ENCODE measurements at places on chromosomes 6 and 20.
A peak's percentile ranks its signal among the peaks of the same experiment; 100 is the strongest.

GRCh38 chr6:93676581-93676980 is 257.2 kb upstream of the EPHA7 start:
- DNase-seq, result no peak

GRCh38 chr20:31488115-31488514 is 13.0 kb downstream of the REM1 start:
- no peak for DNase-seq

GRCh38 chr20:819680-820322 is 13.7 kb upstream of the FAM110A start:
- DNase-seq, result no peak

- DNase-seq, result no peak
These were observed 43.5 kb downstream of the HFE start for GRCh38 chr6:26130581-26131249.

DNA sequence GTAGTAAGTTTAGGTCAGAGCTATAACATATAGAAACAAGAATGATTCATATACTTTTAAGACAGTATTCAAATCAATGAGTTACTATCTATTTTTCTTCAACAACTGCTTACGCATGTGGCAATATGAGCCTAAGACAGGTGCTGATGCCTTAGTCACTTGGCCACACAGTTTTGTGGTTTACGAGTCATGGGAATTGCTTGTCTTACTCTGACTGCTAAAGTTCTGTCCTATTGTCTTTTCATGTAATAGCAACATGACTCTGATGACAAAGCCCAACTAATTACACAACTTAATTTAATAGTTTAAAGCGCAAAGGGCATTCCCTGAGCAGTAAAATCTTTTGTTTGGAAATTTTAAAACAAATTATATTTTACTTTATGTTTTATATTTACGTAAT is 159.3 kb upstream of the CENPW start:
- peak; percentile 7 for DNase-seq

GRCh38 chr6:90187437-90188121 is 109.1 kb downstream of the BACH2 start:
- no peak for DNase-seq

GRCh38 chr20:63095718-63096654 is 89.2 kb upstream of the BHLHE23 start:
- DNase-seq, result no peak

DNA sequence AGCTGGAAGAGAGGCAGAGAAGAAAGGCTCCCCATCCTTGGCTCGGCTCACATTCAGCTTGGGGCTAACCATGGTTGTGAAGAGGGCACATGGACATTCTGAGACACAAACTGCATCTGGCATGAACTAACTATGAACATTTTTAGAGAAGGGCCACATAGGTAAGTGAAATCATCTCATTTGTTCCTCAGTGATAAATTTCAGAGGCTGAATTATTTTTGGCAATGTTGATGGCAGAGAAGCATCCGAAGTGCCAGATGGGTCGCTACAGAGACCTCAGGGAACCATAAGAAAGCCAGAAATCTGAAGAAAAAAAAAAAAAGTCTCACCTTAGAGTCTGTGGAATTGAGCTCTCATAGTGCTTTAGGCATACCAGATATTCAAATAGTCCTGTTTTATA is 49.2 kb upstream of the FABP7 start:
- DNase-seq, result no peak

- no peak for DNase-seq
These were observed 21.4 kb downstream of the SUN5 start for GRCh38 chr20:32982617-32983458.

DNA sequence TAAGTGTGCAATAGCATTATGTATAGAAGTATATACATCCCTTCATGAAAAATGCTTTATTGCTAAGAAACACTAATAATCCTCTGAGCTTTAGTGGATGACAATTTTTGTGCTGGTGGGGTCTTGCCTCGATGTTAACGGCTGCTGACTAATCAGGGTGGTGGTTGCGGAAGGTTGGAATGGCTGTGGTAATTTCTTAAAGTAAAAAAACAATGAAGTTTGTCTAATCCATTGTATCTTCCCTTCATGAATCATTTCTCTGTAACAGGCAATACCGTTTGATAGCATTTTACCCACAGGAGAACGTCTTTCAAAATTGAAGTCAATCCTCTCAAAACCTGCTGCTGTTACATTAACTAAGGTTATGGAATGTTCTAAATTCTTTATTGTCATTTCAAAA is 816.5 kb upstream of the GJE1 start:
- no peak for DNase-seq

- DNase-seq, result no peak
These were observed 132.2 kb upstream of the INSM1 start for GRCh38 chr20:20235681-20236080.

DNA sequence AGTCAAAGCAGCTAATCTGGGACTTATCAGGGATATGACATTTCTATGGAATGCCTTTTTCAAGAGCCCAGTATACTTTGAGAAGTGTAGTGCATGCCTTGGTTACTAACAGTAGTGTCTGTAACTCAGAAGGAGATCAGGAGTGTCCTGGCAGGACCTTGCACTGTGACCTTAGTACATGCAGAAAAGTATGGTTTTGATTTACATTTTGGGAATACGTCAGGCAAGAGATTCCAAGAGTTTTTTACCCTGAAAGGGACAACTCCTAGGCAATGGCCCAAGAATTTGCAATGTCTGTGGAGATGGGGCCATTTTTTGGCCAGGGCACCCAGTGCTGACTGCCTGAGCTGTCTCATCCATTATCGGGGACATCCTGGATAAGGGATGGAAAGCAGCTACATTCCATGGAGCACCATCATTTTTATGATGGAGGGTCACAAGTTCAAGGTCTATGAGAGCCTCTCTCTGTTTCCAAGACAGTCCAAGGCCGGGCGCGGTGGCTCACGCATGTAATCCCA is 80.2 kb downstream of the FAM50B start:
- no peak for DNase-seq

- no peak for DNase-seq
These were observed 110.0 kb upstream of the PMEPA1 start for GRCh38 chr20:57819691-57820380.

GRCh38 chr20:16158976-16159286 is 414.3 kb downstream of the KIF16B start:
- DNase-seq, result no peak

GRCh38 chr6:125001684-125002405 is 39.6 kb downstream of the RNF217 start:
- DNase-seq, result no peak

- DNase-seq, result peak; percentile 74
These were observed 54.0 kb upstream of the BTN3A2 start for GRCh38 chr6:26311012-26311384.

- no peak for DNase-seq
These were observed 37.4 kb upstream of the TAGAP start for GRCh38 chr6:159082039-159082815.

GRCh38 chr20:13401596-13401995 is 180.5 kb downstream of the ISM1 start:
- no peak for DNase-seq

DNA sequence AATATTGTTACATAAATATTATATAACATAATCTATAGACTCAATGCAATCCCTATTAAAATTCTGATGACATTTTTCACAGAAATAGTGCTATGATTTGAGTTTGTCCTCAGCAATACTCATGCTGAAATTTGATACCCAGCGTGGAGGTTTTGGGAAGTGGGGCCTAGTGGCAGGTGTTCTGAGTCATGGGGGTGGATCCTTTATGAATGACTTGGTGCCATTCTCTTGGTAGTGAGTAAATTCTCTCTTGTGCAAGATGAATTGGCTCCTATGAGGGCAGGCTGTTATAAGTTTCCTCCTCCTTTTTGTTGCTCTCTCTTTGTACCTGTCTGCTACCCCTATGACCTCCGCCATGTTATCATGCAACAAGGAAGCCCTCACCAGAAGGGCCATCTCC is 65.8 kb downstream of the SHPRH start:
- no peak for DNase-seq

GRCh38 chr6:53517021-53517420 is 27.9 kb downstream of the GCLC start:
- no peak for DNase-seq

DNA sequence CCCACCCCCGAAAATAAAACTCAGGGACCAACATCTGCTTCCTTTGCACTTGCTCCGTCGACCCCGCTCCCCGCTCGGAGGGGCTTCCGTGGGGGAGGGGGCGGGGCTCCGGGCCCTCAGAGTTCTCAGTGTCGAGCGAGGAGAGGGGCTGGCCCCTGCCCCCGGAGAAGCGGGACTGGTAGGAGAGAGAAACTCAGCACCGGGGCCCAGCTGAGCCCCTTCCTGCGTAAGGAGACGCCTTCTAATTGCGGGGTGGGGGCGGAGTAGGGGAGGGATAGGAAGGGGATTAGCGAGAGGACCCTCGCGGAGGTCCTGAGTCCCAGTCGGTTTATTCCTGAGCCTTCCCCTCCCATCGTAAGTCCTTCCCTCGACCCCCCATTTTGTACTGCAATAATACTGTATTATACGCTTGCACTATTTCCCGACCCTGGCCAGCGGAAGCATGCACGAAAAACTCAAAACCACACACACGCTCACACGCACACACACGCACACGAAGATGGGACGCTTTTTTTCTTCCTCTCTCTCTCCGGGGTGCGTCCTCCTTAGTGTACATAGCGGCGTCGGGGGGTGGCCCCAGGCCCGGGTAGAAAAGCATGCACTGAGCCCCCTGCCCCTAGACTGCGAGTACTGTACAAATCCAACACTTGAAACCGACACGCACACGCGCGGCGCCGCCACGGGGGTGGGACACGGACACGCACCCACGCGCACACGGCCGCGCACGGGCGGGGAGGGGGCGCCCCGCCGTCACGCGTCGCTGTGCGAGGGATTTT is 22.1 kb upstream of the SLC22A7 start:
- peak; percentile 25 for DNase-seq

DNA sequence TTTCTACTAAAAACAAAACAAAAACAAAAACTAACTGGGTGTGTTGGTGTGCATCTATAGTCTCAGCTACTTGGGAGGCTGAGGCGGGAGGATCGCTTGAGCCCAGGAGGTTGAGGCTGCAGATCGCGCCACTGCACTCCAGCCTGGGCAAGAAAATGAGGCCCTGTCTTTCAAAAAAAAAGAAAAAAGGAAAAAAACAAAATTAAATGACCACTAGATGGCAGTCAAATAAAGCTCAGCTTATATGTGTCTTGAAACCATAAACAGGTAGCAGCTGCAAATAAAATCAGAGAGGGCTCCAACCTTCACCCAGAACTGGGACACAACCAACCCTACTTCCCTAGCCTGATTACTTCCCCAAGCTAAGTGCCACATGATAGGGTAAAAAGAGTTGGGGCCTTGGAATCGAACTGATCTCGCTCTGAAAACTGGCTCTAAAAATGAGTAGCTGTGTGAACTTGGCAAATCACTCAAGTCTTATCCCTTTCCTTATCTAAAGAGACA is 67.1 kb upstream of the ADGRF4 start:
- peak; percentile 8 for DNase-seq

- DNase-seq, result no peak
These were observed 60.3 kb downstream of the GRM4 start for GRCh38 chr6:34085453-34086170.

- no peak for DNase-seq
These were observed 3.7 kb upstream of the TMEM242 start for GRCh38 chr6:157326979-157327378.

DNA sequence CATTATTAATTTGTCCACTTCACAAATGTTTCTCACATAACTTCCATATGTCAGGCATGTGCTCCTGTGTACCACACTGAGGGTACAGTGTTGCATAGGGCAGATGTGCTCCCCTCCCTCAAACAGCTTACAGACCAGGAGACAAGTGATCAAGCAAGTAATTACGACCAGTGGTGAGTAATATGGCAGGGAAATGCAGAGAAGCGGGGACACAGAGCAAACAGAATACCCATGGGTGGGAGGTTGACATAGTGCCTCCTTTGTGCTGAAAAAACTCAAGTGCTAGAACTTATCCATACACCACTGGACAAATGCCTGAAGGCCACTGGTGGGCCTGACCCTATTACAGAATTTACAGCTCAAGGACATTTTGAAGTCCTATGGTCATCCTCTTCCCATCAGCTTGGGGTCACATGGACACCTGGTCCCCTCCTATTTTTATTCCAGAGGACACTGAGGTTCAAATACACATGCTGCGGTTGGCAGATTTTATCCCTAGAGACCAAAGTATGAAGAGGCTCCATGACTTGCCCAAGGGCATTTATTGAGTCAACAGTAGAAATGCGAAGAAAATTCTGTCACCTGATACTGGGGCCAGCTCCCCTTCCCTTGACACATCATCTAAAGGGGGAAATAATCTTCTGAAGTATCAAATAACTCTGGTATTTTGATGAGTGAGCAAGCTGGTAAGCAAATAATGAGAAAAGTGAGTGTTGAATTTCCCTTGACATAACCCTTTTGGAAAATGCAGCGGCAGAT is 116.6 kb downstream of the QRSL1 start:
- no peak for DNase-seq

DNA sequence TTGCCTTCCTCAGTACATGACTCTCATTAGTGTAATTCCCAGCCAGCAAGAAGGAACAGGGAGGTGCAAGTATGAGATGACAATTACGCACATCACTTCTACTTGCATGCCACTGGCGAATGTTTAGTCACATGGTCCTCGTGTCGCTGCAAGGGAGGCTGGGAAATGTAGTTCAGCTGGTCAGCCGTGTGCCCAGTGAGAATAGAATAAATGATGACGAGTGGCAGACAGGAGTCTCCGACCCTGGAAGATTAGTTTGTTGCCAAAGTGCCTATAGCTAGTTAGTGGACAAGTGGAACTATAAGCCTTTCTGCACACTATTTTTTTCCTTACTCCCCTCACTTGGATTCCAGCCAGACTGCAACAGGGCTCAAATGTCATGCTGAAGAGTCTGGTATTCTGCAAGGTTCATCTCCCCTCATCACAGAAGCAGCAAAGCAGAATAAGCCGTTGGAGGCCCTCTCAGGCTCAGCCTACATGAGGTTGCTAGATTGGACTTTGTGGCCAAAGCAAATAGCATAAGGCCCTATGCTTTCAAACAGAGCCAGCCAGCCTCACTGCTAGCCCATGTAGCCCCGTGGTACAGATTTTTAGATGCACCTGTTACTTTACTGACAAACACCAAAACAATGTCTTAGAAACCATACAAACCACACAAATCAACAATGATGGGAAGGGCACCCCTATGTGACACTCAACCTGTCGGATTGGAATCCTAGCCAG is 9.7 kb downstream of the LINC00237 start:
- DNase-seq, result no peak

- peak; percentile 42 for DNase-seq
These were observed 10.1 kb upstream of the NHSL1 start for GRCh38 chr6:138509371-138509770.

GRCh38 chr6:118558464-118559217 is 10.5 kb downstream of the PLN start:
- no peak for DNase-seq
